ENCODE measurements at places on chromosomes 11 and 22.

DNA sequence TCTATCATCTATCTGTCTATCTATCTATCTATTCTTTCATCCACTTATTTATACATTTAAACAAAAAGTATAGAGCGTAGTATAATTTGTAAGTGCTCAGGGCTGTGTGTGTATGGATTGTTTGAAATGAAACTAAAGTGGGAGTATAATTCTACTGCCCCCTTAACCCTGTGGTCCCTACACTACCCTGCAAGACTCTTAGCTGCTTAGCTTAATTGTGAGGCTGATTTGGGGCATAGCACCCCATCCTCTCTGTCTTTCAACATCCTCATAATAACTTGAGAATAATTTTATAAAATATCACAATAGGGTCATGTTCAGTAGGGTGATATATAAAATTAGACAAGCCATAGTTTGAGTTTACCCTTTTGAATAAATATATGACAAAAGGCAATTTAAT, 11.6 kb downstream of the OR51B4 start:
- no peak for DNase-seq

DNA sequence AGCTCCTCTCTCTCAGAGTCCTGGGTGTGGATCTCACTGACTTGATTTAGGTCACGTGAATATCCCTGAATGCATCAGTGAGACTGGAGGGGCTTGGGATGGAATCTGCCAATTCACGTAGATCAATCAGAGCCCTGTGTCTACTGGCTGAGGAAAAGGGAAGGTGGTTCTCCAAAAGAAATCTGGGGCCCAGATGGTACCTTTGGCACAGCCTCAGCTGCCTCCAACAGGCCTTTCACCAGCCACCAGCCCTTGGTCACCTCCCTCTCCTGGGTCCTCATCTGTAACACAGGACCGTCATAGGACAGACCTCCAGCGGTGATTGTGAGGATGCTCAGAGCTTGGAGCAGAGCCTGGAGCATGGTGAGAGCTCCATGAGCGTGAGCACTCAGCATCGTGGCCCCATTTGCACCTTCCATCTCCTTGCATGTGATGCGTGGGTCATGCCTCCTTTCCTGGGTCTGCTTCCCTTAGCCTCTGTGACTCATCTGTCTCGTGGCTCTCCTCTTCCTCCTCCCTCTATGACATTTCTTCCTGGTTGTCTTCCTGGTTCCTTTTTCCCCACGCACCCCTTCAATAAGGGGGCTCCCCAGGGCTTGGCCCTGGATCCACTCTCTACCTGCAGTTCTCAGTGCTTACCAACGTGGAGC, 7.5 kb upstream of the MIEF1 start:
- no peak for DNase-seq

- DNase-seq, result no peak
Observed at GRCh38 chr22:21569459-21570170, 2.1 kb downstream of the UBE2L3 start.

DNA sequence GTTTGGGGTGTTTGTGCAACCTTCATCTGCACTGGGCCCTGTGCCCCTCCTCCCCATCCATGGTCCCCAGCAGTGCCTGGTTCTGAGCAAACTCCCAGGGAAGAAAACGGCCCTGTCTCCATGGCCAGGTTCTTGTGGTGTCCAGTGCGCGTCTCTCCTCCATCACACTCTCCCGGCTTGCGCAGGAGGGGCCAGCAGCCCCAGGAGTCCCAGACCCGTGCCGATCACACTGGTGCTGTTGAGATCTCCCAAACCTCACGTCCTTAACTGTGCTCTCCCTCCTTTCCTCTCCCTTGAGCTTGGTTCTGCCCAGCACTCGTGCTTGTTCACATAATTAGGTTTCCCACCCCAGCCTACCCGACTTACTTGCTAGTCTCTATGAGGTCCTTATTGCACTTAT, 10.9 kb upstream of the GRK2 start:
- no peak for DNase-seq

GRCh38 chr11:7473717-7474116, 11.6 kb upstream of the OLFML1 start:
- no peak for DNase-seq

GRCh38 chr11:70270877-70271648, 573 bp downstream of the PPFIA1 start:
- peak; percentile 66 for DNase-seq

DNA sequence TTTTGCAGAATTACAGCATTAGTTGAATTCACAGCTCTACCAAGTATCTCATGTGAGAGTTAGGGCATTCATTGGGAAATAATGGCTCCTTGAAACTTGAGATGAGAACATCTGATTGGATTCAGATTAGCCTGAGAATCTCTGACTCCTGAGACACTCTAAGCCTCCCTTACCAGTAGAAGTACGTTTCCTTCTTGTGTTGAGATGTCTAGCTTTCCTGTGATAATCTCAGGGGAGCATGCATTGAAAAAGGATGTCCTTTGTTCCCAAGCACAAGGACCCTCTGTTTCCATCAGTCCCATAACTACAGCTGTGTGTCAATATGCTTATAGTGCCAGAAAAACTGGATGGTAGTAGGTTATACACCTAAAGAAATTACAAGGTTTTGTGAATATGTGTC, 35.2 kb upstream of the RDX start:
- DNase-seq, result no peak

GRCh38 chr11:69378303-69379141, 84.6 kb downstream of the MYEOV start:
- no peak for DNase-seq

DNA sequence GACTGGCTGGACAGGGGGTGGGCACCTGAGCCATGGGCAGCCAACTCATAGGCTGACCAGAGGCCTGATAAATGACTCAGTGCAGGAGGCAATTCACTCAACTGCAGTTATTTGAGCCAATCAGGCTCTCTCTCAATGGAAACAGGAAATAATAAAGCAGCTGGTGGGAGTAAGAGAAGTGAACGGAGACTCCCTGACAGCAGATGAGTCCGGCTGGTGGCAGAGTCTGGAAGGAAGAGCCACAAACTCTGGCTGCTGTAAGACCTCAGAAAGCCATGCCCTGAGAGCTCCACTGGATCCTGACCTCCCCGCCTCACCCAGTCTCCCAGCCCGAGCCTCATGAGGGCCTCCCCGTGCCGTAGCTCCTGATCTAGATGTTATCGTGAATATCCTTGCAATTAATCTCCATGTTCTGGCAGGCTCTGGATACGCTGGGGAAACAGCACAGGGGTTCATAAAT, 69.8 kb downstream of the TRIM29 start:
- DNase-seq, result peak; percentile 57

DNA sequence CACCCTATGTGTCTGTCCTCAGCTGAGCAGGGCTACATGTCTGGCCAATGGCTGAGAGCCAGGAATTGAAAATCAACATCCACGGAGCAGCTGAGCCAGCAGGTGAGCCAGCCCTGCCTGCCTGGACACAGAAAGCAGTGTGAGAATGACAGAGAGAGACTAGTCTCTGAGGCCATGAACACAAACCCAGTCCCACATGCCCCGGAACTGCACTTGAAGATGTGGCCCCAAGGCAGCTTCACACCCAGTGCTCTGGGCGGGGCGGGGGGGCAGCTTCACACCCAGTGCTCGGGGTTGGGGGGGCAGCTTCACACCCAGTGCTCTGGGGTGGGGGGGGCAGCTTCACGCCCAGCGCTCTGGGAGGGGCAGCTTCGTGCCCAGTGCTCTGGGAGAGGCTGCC, 37.6 kb downstream of the TRMU start:
- no peak for DNase-seq

- peak; percentile 38 for DNase-seq
Observed at GRCh38 chr11:92692826-92693546, 276.5 kb upstream of the MTNR1B start.

DNA sequence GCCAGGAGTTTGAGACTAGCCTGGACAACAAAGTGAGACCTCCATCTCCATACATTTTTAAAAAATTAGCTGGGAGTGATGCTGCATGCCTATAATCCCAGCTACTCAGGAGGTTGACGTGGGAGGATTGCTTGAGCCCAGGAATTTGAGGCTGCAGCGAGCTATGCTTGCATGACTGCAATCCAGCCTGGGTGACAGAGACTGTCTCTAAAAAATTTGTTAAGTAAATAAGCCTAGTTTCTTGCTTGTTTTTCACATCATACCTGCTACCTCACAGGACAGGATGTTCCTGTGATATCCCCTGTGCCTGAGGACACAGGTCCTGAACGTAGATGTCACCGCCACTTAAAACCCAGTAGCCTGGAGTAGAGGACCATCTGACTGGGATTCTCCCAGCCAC, 348.6 kb downstream of the MN1 start:
- DNase-seq, result peak; percentile 76

DNA sequence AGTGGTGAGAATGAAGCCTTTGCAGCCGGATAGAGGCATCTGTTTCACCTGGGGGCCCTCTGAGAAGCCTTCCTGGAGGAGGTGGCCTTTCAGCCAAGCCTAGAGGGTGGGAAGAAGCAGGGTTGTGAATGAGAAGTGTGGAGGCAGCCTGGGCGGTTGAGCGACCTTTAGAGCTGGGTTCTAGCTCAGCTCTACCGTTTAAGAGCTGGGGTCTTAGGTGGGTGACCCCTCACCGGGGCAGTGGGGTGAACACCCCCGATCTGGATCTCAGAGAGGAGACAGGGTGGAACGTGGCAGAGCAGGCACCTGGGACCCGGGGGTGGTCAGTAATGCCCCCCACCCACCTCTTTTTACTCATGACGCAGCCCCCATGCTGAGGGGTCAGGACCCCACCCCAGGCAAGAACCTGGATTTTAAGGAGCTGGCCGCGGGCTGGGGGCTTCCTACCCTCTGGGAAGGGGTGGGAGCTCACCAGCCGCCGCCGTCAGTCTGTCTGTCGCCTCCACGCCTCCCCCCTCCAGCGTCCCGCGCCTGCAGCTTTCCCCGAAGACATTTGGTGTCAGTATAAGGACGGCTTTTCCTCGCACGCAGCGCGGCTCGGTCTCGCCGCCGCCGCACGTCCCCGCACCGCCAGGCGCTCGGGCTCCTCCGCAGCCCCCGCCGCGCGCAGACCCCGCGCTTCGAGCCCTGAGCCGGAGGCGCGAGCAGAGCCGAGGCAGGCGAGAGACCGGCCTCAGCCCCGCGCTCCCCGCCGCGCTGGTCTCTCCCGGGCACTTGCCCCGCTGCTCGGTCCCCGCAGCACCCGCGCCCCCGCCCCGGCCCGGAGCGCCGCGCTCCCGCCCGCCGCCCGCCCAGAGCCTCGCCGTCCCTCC, 13.3 kb upstream of the CACNA1I start:
- no peak for DNase-seq

DNA sequence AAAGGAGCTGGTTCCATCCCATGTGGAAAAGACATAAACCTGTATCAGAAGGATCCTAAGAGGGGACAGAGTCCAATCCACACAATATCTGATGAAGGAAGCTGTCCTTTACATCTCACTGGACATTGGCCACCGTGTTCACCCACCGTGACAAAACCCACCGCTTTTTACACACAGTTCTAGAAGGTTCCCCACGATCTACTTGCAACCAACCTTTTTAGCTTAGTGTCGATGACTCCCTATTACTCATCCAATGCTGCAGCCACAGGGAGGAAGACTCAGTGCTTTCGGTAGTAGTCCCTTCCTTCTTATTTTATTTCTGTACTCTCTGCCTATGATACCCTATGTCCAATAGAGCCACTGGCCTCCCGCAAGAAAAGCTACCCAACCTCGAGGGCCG, 65.4 kb downstream of the MAPK1 start:
- no peak for DNase-seq

- DNase-seq, result no peak
Observed at GRCh38 chr11:72380132-72380503, 54.2 kb downstream of the CLPB start.

- DNase-seq, result no peak
Observed at GRCh38 chr11:10308201-10308954, 3.5 kb downstream of the ADM start.

- DNase-seq, result peak; percentile 53
Observed at GRCh38 chr11:13238879-13239514, 38.6 kb upstream of the BMAL1 start.

- no peak for DNase-seq
Observed at GRCh38 chr11:17546240-17546639, 819 bp upstream of the OTOG start.

DNA sequence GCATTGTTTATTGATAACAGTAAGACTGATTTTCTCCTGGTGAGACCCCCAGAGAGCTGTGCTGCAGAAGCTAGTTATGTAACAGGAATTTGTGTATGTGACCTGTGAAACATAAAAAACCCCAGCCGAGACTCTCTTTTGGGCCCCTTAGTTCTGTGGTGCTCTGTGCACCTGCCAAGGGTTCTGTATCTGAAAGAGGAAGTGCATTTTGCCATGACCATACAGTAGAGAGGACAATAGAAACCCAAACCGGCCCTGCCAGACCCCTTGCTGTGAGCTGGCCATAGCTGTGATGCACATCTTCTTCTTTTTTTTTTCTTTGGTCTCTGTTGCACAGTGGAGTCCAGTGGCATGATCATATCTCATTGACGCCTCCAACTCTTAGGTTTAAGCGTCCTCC, 31.4 kb upstream of the APOL5 start:
- no peak for DNase-seq

GRCh38 chr11:110295531-110296225, 736 bp downstream of the RDX start:
- DNase-seq, result peak; percentile 47

DNA sequence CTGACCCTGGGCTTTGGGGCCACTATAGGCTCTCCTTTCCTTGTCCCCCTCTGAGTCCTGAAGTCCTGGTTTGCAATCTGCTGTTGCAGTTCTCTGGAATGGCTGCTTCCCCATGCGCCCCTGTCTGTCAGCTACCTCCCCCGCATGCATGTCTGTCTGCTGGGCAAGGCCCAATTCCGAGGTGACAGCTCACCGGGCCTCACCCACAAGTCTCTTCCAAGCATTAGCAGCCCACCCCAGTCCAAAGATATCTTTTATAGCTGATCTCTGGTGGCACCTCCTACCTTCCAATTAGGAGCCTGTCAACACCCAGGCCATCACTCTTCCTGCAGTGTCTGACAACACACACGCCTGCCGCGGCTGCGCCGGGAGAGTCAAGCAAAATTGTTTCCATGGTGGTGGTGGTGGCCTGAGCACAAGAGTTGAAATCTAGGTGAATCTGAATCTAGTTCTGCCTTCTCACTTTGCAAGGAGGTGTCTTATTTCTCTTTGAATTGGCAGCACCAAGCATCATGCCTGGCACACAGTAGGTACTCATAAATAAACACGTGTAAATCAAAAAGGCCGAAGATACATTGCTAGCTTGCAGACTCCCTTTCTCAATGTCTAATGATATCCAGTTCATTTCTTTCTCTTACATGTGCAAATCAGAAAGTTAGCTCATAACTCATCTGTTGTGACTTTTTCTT, 1.2 kb upstream of the LMO2 start:
- DNase-seq, result no peak

DNA sequence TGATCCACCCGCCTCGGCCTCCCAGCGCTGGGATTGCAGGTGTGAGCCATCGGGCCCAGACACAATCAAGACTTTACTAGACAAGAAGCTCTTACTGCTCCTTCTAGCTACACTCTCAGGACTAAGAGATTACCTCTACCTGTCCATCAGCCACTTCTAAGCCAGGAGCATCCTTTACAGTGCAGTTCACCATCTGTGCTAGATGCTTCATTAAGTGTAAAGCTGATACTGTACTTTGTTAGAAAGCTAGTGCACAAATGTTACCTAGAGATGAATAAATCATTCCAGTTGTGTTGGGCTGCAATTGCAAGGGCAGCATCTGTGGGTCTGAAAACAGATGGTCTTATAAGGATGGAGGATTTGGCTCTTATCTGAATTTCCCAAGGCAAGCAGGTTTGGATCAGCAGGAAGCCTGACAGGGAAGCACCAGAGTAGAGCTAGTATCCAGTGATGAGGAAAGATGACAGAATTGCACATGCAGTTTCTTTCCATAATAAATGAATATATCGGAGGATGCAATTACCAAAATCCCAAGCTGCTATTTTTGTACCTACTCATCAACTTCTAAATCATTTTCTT, 58.3 kb downstream of the FAM168A start:
- DNase-seq, result no peak

- peak; percentile 77 for DNase-seq
Observed at GRCh38 chr11:9280655-9281301, 15.6 kb upstream of the DENND5A start.
